ENCODE measurements at places on chromosomes 1 and 21.
A peak's percentile ranks its signal among the peaks of the same experiment; 100 is the strongest.

DNA sequence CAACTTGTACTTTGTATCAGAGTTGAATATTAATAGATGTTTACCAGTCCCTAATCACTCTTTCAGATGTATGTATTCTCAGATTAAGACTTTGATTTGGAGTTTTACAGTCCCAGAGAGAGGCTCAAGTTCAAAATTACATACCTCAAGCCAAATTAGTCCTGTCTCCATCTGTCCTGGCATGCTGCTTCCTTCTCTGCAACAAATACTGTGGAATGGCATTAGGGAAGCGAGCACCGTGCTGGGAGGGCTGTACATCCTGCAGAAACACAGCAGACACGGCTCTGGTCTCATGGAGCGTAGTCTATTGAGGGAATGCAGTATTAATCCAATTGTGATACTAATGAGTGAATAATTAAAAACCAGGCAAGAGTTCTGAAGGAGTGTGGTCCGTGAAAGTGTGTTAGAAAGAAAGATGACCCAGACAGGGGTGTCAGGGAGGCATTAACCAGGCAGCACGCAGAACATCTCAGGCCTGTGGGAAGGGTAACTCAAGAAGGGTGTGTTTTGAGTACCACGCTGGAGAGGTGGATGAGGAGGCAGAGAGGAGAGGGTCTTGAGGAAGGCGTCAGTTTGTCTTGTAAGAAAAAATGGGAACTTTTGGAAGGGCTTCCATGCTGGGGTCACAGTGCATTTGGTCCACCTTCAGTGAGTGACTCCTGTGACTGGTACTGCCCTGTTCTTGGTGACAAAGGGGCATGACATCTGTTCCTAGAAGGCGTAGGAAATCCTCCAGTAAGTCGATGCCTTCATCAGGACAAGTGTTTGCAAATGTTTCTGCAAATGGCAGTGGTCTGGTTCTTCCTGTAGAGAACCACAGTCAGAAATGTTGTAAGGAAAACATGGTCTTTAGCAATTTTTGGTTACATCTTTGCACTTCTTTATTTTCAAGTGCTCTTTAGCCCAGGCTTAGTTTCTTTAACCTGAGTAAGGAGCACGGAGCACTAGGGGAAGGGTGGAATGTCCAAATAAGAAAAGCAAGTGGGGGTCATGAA lies 1.6 kb downstream of the RAB4A start:
- DNase-seq: peak; percentile 69

- DNase-seq: no peak
Measured at GRCh38 chr1:227273557-227273956, 44.7 kb downstream of the CDC42BPA start.

GRCh38 chr1:17045634-17046333 lies 8.0 kb downstream of the SDHB start:
- DNase-seq: peak; percentile 53

DNA sequence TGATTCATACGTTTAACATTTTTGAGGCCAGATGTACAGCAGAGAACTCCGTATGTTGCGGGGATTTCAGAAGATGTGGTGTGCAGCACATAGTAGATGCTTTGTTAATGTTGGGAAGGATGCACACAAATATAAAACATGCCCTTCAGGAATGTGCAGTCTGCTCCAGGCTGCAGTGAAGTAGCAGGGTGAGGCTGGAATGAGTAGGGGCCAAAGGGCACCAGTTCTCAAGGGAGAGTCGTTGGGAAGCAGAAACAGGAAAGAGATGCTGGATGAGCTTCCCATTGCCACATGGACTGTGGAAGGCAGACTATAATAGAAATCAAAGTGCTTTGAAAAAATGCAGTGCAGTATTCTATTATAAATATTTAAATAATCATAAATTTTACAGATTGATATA lies 126.9 kb downstream of the NOS1AP start:
- DNase-seq: peak; percentile 13

DNA sequence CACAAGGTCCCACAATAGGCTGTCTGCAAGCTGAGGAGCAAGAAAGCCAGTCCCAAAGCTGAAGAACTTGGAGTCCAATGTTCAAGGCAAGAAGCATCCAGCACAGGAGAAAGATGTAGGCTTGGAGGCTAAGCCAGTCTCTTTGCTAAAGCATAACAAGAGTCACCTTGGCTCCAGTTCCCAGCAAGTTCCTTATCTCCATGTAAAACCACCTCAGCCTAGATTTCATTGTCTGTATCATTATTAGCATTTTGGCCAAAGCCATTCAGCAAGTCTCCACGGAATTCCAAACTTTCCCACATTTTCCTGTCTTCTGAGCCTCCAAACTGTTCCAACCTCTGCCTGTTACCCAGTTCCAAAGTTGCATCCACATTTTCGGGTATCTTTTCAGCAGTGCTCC lies 36.9 kb downstream of the PIGM start:
- no peak for DNase-seq

DNA sequence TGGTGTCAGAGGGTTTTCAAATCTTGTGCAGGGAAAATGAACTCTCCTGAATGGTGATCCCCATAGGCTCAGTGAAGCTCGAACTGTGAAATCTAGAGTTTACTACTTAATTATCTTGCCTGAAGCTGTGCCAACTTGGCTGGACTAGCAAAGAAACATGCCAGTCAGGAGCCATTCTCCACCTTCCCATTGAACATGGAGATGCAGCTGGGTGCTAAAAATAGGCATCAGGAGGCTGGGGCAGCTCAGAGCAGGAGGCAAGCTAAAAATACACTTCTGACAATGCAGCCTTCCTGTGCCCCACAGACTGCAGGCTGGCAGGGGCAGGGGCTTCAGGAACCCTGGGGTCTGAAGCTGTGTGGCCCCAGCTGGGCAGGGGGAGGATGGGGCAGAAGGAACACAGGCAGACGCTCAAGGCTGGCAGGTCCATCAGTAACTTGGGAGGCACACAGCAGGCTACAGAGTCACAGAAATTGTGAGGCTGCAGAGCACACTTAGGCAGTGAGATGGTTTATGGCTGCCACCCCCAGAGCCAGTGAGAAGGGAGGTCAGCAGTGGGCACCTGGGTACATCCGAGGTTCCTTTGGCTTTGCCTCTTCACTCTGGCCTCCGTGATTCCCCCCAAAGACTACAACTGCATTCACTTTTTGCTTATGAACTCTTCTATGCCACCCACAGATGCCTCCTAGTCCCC lies 155.4 kb upstream of the KCND3 start:
- DNase-seq: peak; percentile 76

DNA sequence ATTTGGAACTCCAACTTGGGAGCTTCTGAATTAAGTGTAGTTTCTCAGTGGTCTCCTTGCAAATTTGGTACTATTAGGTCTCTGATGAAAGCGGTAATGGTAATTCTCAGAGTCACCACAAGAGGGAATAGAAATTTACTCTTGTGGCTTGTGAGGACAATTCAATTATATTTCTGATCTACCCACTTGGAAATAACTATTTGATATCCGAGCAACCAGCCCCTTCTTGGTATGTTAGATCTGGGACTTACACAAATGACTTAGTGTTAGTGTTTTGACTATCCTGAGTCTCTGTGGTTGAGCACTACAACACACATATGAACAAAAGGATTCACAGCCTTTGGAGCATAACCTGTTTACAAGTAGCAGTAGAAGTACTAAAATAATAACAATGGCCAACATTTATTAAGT lies 68.1 kb downstream of the RPS6KA1 start:
- DNase-seq: peak; percentile 54

GRCh38 chr1:207884266-207885029 lies 26.5 kb downstream of the CD34 start:
- DNase-seq: no peak

DNA sequence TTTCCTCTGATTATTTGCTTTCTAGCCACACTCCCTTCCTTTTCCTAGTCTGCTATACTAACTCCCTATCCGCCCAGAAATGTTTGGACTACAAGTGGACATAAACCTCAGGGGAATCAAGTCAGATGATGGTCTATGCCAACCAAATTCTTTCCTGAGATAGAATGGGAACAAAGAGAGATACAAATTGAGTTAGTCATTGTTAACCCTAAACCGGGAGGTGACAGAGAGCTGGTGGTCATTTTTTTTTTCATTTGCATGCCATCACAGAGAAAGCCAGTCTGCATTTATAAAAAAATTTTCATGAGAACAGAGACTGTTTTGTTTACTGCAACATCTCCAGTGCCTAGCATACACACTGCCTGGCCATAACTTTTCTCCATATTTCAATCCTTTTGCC lies 35.0 kb downstream of the MYSM1 start:
- no peak for DNase-seq

GRCh38 chr1:35577071-35577998 lies 4.2 kb downstream of the TFAP2E start:
- DNase-seq: no peak

GRCh38 chr1:230427981-230428380 lies 1.8 kb upstream of the PGBD5 start:
- peak; percentile 34 for DNase-seq

GRCh38 chr1:15526021-15526489 lies 593 bp upstream of the DNAJC16 start:
- DNase-seq: no peak

DNA sequence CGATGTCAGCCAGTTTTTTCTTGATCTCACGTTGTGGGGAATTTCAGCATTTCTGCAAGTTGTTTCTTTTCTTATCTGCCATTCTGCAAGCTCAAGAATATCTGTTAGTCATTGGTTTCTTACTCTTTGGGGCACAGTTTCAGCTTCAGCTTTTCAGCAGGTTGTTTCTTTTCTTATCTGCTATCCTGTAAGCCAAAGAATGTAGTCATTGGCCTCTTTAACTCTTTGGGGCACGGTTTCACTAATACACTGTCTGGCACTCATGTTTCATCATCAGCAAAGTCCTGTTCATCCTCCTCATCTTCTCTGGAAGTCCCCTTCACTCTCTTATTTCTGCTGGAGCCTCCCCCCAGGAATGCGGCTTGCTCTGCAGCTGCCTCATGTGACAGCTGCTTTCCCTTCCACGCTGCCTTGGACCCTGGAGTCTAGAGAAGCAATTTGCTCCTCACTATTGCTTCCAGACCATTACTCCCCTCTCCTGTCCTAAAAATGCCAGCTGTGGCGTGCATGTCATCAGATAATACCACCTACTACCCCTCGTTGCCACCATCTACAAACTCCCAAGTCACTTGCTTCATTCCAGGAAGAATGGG lies 67.0 kb upstream of the CACNA1E start:
- no peak for DNase-seq

DNA sequence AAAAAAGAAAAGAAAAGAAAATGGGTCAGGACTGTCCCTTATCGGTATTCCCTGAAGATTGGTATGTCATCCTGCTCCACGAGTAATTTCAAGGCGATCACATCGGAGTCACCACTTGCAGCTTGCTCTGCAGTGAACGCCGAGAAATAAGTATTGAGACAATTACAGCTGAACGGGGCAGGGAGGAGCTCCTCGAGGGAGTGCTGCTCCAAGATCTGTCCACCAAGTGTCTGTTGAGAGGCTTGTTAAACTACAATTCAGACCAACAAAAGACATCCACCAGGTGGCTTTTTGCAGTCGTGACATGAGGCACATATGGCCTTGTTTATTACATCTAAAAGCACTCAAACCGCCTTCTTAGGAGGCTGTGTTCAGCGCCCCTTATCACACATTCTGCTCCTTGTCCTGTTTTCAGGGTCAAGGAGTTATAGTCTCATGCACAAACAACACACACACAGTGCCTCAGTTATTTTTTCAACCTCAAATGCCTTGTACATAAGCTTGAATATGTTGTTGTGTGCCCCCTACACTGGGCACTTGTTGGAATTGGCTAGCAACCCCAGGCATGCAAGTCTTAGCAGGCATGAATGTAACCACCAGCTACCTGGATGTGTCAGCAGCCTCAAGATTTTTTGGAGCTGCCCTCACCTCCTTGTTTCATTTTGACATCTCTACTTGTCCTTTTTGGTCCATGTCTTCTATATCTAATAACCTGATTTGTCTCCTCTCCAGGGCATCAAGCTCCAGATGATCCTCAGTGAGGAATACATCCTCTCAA lies 13.0 kb upstream of the CD48 start:
- DNase-seq: no peak

DNA sequence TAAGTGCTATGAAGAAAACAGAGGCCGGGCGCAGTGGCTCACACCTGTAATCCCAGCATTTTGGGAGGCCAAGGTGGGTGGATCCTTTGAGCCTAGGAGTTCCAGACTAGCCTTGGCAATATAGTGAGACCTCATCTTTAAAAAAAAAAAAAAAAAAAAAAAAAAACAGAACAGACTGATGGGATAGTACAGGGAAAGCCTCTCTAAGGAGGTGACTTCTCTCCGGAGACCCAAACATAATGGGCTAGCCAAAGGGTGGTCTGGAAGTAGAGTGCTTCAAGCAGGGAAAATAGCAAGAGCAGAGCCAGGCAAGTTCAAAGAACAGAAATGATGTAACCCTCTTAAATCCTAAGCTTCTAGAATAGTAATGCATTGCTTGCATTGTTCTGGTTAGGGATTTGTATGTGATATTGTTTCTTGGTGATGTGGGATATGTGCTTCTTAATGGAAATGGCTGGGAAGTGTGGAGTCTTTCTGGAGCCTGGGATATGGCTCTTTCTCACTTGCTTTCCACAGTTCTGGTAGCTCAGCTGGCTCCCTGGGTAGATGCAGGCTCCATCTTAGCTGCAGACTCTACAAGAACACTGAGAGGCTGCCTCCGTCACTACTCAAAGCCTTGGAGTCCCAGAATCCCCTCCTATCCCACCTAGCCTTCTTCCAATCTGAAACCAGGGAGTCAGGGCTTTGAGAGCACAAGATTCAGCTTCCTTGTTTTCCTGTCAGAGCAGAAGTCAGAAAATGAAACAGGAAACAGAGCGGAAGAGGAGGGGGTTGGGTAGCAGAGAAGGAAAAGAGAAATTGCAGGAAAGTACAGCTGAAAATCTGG lies 1.9 kb upstream of the PIGV start:
- peak; percentile 12 for DNase-seq

- no peak for DNase-seq
Measured at GRCh38 chr1:206142011-206142410, 24.8 kb upstream of the AVPR1B start.

DNA sequence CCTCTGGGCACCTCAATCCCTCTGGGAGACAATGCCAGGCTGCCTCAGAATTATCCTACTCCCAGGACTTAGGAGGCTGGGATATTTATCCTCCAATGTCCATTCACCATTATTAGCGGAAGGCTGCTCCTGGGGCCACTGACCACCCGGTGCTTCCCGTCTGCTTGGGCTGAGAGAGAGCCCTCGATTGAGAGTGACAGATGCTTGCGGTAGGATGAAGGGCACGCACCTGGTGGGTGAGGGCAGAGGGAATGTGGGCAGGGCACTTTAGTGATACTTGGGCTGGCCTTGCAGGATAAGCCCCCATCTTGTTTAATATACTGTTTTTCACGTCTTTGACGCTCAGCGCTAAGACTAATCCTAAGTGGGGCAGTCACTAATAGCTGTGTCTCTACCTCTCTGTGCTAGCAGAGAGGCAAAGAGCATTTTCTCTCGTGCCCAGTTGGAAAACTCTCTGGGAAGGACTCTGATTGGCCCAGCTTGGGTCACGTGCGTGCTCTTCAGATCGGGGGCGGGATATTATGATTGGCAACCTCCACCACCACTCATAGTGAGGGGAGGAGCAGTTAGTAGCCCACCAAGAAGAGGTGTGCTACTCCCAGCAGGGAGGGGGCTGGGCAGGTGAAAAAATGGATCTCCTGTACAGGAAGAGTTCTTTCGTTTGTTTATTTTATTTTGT lies 10.6 kb upstream of the PARS2 start:
- peak; percentile 57 for DNase-seq
